Daoy (cell line): ENCODE measurements at places on chromosomes 3 and 15. TPM values are rescaled to one million over a fixed set of nuclear protein-coding genes. Genes with fewer than 3 reads are reported as not detected.

The AADAC gene
- not detected in 2 replicates for total RNA-seq

The ASTE1 gene
- 7.8 and 16.8 TPM in 2 replicates for total RNA-seq

The USP50 gene
- total RNA-seq, result not detected in 2 replicates

The MCF2L2 gene
- 0.09 and 0.46 TPM in 2 replicates for total RNA-seq

The NAA50 gene
- total RNA-seq, result 284 and 420 TPM in 2 replicates

DNA sequence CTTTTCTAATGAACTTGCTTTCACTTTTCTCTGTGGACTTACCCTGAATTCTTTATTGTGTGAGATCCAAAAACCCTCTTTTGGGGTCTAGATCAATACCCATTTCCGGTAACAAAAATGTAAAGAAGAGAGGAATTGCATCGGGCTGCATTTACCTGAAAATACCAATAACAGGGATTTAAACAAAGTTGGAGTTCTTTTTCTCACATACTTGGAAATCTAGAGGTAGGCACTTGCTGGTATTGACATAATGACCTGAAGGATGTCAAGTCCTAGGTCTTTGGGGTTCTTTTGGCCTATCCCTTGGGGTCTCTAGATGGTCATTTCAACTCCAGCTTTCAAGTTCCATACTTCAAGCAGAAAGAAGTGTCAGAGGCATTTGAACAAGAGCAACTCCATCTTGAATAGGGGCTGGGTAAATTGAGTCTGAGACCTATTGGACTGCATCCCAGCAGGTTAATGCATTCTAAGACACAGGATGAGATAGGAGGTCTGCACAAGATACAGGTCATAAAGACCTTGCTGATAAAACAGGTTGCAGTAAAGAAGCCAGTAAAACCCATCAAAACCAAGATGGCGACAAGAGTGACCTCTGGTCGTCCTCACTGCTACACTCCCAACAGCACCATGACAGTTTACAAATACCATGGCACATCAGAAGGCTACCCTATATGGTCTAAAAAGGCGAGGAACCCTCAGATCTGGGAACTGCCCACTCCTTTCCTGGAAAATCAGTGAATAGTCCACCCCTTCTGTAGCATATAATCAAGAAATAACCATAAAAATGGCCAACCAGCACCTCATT, 50.8 kb upstream of the ZNF280D start:
- DNase-seq, result no peak

- DNase-seq, result no peak
Measured at GRCh38 chr3:182816181-182816580, 22.9 kb downstream of the ATP11B start.

- no peak for DNase-seq
Measured at GRCh38 chr3:181635141-181635540, 76.6 kb upstream of the SOX2 start.

GRCh38 chr15:29480949-29481348, 211.3 kb upstream of the NSMCE3 start:
- no peak for DNase-seq

DNA sequence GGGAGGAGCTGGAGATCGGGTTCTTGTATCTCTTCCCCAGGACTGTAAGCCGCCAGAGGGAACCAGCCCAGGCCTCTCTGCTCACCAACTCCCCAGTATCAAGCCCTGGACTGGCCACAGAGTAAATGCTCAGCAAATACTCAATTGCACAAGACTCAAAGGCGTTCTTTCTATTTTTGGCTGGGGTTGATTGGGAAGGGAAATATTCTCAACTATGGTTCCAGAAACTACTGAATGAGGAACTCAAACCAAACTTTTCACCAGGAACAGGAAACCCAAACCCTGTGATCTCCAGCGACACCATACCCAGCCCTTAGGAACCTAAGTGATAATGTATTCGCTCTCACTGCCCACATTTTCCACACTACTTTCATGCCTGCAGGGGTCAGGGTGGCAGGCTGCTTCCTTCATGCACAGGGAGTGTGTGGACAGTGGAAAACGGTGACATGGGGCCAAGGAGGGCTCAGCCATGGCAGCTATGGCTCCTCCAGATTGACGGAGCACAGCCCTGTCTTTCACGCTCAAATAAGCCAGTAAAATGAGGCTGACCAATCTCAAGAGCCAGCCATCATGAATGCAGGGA, 124.7 kb upstream of the RAD18 start:
- DNase-seq, result no peak

DNA sequence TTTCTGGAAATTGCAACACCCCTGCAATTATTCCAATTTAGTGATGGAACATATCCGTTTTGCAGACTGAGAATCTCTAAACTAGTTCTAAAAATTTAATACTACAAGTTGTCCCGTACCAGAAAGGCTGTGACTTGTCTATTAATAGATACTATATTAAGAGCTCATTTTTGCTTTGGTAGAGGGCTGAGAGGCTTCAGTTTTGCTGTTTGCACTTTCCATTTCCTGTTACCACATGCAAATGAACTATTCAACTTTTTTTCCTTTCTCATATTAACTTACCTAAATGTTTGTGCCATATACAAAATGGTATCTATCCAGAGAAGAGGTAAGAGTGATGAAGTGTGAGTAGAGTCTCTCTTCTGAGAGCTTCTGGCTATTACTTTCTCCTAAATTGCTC, 101.5 kb upstream of the CRBN start:
- no peak for DNase-seq

DNA sequence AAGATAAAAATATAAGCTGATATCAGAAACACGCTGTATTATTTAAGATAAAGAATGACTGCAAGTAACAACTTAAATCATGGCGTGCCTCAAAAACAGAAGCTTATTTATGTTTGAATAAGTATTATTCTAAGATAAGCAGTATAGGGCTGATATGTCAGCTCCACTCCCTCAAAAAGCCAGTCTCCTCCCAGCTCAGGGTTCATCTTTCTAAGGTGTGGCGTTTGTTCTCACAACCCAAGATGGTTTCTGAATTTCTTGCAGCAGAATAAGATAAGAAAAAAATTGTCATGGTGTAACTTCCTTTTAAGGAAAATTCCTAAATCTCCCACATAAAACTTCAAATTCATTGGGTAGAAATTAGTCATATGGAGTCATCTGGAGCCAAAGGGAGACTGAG, 166.1 kb upstream of the POU1F1 start:
- no peak for DNase-seq

GRCh38 chr15:60840306-60840702, 361.4 kb upstream of the ICE2 start:
- peak; percentile 11 for DNase-seq

DNA sequence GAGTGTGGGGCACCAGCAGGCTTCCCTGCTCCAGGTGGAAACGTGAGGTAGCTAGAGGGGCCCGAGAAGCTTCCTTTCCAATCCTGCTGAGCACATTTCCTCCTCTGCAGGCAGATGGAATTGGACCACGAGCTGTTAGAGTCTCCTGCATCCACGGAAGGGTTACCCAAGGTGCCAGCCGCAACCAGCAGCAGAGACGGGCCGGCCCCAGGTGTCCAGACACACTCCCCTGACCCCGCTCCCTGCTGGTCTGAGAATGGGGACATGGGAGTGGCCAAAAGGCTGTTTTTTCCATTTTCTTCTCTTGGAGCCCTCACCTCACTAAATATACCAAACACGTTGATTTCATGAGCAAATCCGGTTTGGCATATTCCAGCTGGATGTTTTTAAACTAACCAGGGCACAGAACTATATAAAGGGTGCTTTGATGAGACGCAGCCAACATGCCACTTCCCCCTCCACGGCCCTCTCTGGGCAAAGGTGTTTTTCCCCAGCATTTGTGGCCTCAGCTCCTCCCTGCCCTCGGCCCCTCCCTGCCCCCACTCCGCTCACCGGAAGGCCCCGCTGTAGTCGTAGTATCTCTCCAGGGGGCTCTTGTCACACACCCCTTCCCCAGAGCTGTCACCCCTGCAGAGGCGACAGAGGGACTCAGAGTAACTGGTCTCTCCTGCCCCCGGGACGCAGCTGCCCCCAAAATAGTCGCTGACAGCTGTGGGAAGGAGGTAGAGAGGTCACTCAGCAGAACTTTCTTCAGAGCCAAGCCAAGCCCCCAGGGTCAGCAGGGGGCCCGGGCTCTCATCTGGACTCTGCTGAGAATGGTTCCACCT, 7.0 kb downstream of the MELTF start:
- peak; percentile 4 for DNase-seq

DNA sequence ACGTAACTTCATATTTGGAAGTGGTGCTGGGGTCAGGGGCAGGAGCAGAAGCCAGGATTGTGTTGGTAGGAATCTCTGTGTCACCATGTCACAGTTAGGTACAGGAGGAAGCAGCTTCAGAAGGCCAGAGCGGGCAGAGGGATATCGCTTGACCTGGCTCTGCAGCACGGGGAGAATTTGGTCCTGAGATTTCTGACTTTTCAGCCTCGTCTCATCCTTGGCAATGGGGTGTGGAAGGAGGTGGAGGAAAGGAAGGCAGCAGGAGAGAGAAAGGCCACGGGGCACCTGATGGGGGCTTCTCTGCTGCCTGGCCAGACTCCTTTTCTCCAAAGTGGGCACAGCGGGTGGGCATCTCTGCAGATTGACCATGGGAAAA, 564 bp downstream of the IL16 start:
- DNase-seq, result no peak
